Occipital lobe (tissue), 3 donors: ENCODE measurements at places on chromosomes 3 and 15.

- DNase-seq: no peak
Measured at GRCh38 chr3:148453781-148454191, 243.9 kb upstream of the AGTR1 start.

DNA sequence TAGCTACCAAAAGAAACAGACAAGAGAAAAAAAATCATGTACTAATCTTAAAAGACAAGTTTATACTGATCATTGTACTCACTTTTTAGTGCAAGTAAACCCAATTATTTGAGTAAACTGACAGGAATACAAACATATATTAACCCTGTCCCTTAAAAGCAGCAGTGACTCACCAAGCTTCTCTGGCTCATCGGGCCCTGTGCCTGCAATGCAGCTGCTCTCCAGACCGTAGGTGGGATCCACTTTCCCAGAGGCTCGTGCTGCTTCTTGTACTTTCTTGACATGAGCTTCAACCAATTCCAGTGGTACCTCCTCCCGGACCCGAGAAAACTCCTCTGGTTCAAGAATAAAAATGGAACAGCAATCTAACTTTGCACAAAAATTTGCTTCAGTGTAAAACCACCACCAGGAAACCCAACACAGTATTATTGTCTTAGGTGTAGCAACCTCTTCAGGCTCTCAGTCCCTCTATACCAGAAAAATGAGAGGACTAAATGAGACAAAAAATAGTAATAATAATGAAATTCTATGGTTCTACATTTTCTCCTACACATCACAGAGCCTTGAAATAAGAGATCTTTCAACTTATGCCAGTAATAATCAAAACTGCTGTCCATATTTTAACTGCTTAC, 82.6 kb upstream of the CSPG5 start:
- peak; percentile 50 for DNase-seq

- no peak for DNase-seq
Measured at GRCh38 chr15:39312984-39313383, 267.9 kb upstream of the THBS1 start.

DNA sequence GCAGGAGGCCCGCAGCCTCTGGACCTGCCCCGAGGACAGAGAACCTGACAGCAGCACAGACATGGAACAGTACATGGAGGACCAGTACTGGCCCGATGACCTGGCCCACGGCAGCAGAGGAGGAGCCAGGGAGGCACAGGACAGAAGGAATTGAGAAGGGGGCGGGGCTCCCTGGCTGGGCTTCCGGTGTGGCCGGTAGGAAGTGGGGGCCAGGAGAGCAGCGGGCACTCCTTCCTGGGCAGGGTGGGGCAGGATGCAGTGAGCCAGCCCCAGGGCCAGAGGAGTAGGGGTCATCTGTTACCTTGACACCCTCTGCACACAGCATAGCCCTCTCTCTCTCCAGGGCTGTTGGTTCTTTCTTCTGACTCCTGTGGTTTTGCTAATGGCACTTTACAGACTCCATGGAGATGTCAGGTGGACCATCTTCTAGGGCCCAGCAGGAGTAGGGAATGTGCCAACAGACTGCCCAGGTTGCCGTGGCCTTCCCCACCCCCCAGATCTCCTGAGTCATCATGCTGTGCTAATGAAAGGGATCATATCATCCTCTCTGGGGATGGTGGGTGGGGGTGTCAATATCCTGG, 8.6 kb upstream of the ISG20 start:
- DNase-seq: no peak

DNA sequence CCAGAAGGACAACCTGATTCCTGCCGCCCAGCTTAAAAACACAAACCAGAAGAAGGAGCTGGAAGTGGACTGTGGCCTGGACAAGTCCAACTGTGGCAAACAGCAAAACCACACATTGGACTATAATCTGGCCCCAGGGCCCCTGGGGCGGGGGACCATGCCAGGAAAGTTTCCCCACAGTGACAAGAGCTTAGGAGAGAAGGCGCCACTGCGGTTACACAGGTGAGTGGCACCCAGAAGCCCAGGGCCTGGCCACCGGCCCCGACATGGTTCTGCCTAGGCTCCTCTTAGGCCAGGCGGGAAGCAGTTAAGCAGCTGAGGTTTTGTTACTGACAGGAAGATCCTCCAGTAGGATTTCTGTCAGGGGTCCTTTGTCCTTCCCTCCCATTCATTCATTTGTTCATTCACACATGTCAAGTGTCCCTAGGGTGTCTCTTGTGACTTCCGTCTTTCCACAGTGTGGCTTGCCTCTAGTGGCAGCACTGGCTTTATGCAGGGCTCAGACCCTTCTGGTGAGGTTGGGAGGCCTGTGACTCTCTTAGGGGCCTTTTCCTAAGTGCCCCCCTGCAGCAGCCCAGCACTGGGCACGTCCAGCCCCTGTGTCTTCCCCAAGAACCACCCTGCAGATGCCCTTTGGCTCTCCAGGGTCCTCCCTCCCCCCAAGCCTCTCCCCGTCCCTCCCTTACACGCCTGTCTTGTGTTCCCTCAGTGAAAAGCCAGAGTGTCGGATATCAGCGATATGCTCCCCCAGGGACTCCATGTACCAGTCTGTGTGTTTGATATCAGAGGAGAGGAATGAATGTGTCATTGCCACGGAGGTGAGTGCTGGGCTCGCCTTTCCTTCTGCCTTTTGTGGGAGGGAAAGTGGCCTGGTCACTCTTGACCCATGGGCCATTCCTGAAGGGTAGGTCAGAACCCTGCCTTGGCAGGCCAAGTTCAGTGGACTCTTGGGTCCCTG, 7.8 kb downstream of the DLL4 start:
- DNase-seq: no peak

DNA sequence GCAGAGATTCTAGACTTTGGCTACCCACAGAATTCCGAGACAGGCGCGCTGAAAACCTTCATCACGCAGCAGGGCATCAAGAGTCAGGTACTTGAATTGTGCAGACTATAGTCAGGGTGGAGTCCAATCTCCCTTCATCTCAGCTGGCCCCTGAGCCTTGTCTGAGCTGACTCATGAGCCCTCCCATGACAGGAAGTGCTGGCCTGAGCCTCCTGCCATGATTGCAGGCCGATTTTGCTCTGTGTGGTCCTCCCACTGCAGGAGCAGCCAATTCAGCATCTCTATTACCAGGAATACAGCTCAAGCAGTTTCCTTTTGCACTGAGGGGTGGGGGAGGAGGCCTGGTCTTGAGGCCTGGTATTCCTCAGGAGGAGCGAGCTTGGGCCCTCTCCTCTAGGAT, 5.5 kb downstream of the AP2M1 start:
- no peak for DNase-seq

GRCh38 chr15:101373577-101373976, 78.5 kb upstream of the SNRPA1 start:
- no peak for DNase-seq

- no peak for DNase-seq
Measured at GRCh38 chr3:71671216-71671845, 53.9 kb downstream of the EIF4E3 start.

GRCh38 chr3:31166249-31166885, 271.9 kb upstream of the GADL1 start:
- no peak for DNase-seq

- DNase-seq: no peak
Measured at GRCh38 chr15:101813803-101814534, 2.0 kb downstream of the OR4F15 start.

DNA sequence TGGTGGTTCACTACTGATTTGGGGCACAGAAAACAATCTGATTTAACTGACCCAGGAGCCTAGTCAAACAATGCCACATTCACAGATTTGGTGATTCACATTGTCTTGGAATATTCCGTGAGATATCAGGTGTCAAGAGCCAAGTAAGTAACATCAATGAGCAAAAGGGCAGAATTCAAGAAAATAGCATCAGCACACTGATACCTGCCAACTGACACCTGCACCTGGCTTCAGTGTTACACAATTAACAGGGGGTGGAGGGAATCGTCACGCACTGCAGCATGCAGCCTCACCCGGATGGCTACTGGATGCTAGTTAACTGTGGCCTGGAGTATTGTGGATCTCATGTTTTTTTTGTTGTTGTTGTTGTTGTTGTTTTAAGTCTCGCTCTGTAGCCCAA, 17.6 kb downstream of the CCNL1 start:
- no peak for DNase-seq
